ENCODE measurements at places on chromosomes 12 and 14.

DNA sequence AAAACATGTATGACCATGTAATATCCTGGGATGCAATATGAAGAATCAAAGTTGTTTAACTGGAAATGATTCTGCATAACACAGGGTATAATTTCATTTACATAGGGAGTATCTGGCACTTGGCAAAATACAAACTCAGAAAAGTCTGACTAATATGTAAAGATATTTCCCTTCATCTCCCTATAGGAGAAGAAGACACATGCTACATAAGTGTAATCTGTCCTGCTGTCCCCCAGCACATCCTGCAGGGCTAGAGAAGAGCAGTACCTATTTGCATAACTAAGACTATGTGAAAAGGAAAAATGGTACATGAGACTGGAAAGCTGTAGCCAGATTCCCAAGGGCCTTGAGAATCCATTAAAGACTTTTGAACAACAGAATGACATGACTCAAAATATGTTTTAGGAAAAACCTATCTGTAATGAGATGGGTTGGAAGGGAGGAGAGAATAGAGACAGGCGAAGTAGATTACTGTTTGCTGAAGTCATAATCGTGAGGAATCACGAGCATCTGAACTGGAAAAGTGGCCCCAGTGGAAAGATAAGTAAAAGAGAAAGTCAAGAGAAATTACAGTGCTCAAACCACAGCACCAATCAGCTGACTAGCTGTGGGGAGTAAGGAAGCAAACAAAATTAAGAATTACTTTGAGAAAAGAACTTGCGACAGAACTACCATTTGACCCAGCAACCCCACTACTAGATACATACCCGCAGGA lies 155.1 kb upstream of the HMGA2 start:
- DNase-seq: no peak

- no peak for DNase-seq
These were observed 117.7 kb downstream of the OTOGL start for GRCh38 chr12:80217011-80217535.

DNA sequence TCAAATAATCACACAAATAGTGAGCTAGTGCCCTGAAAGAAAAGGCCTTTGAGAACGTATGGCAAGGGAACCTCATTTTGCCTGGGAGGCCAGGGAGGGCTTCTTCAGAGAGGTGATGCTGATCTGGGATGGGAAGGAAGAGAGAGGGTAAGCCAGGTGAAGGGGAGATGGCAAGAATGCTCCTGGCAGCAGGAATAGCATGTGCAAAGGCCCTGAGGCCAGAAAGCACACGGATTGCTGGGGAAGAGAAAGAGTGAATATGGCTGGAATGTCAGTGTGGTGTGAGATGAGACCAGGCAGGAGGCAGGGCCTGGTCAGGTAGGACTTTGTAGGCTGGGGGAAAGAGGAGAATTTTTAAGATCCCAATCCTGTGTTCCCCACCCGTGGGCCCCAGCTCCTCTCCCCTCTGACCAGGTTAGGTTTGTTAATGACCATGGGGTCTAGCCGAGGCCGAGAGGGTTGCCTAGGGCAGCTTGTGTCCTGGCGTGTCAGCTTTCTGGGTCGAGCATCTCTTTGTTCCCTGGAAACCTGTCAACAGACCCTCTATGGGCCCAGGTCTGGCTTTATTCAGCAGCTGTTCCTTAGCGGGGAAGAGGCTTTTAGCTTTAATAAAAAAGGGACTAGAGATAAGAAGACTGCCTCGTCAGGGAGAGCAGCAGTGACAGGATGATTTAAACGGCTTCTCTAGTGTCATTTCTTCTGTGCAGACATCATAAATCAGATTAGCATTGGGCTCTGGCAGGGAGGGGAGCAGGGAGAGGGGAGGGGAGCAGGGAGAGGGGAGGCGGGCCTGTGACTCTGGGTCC lies 123.4 kb downstream of the ADCK1 start:
- DNase-seq: no peak

DNA sequence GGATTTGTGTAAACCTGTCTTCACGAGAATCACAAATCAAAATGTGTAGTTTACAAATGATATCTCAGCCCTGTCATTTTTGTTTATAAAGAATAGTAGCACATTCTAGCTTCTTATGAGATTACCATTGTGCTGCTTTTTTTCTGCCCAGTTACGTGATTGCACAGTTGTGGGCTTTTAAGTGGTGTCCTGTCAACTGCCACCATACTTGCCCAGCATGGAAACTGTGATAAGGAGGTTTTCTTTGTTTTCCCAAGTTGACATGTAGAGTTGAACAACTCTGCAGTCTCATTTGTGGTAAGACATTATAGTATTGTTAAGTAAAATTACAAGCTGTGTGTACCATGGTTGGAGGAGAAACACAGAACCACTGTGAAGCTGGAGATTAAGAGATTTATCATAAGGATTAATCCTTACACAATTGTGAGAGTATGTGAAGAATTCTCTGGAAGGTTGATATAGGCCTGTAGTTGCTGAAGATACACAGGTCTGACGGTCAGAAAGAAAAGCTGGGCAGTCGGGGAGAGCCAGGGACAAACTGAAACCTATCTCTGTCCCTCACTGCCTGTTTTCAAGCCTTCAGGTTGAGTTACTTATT lies 12.2 kb downstream of the CHURC1 start:
- no peak for DNase-seq

DNA sequence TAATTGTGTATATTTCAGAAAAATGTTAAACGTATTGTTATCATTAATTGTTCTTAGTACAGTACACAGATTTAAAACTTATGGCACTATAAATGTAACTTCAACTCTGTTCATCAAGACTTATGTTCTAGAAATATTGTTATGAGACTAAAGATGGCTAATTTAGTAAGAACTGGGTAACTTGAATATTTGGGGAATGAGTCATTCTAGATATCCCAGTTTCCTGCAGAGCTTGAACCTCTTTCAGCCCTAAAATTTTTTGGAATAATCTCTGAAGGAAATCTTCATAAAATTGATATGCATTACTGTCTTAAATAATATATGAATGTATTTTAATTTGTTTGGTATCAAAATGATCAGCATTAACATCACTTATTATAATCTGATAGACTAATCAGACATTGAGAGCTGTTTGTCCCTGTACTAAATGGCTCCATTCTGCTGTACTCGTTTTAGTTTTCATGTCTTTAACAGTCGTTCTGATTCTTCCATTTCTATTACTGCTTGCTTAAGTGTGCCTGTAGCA lies 87.1 kb downstream of the VEZT start:
- DNase-seq: no peak

GRCh38 chr14:33589334-33589733 lies 361.5 kb downstream of the EGLN3 start:
- no peak for DNase-seq

Data from activated T-cell treated with anti-CD3 and anti-CD28 coated beads, Interleukin-2, amount 50 U/mL, for 48 hours (primary cell).